NCI-H146 (cell line): ENCODE measurements at places on chromosomes 5 and 9.

DNA sequence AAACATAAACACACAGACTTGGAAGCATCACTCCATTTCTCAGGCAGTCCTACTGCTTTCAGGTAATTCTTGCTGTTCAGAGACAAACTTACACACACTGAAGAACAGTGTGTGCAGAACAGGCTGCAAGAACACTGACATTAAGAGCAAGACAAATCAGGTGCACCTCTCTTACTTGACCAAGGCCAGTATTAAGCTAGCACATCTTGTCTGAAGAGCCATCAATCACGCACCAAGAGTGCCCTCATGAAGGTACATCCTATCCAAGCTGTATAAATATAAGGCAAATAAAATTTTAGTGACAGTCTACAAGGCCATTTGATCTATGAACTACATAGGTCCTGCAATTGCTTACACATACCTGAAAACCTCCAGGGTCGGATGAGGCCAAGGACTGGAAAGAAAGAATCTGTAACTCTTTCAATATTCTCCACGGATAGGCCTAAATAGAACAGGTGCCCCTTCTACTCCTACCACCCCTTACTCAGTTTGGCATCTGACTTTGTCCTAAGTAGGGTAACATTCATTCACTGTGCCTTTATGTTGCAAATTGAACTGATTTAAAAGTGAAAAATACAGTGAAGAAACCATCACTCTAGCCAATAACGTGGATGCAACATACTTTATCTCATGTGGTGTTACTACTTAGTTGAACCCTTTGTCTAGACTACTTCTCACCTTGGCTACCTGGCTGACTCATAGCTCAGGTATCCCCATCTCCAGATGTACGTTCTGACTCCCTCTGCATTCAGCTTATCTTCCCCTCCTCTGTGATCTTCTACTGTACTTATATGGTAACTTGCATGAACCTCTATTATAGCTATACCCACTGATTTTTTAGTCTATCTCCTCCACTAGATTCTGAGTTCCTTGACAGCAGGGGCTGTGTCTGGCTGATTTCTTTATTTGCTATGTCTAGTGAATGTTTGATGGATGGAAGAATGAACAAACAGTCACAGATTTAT, 256.3 kb downstream of the KIAA0825 start:
- no peak for DNase-seq

DNA sequence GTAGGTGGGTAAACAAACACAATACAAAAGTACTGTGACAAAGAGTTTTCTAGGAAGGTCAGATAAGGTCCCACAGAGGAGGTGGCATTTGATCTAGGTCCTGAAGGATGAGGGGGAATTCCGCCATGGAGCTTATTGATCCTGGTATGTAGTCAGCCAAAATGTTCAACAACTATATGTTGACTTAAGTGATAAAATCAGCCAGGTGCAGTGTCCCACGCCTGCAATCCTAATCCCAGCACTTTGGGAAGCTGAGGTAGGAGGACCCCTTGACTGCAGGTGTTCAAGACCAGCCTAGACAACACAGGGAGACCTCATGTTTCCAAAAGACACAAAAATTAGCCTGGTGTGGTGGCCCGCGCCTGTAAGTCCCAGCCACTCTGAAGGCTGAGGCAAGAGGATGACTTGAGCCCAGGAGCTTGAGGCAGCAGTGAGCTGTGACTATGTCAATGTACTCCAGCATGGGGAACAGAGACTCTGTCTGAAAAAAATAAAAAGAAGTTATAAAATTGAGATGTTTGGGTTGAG, 46.4 kb upstream of the PLIN2 start:
- no peak for DNase-seq

DNA sequence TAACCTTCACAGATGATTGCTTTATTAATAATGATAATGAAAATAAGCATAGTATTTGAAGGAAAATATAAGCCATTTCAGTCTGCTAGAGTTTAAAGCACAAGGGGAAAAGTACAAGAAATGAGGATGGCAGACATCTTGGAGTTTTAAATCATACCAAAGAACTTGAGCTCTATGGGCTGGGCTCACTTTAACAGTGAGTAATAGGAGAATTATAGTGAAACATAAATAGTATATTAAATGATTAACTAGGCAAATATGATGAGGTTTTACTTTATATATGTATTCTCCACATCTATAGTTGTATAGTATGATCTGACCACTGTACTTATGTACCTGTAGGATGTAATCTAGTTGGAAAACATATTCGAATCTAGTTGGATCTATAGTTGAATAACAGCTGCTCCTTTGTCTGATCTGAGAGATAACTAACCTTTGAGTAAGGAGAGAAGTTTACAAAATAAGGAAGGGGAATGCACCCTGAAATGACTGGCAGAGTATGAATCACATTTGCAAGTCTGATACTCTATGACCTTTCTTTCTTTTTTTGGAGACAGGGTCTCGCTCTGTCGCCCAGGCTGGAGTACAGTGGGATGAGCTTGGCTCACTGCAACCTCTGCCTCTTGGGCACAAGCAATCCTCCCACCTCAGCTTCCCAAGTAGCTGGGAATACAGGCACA, 17.6 kb downstream of the MEGF9 start:
- no peak for DNase-seq

DNA sequence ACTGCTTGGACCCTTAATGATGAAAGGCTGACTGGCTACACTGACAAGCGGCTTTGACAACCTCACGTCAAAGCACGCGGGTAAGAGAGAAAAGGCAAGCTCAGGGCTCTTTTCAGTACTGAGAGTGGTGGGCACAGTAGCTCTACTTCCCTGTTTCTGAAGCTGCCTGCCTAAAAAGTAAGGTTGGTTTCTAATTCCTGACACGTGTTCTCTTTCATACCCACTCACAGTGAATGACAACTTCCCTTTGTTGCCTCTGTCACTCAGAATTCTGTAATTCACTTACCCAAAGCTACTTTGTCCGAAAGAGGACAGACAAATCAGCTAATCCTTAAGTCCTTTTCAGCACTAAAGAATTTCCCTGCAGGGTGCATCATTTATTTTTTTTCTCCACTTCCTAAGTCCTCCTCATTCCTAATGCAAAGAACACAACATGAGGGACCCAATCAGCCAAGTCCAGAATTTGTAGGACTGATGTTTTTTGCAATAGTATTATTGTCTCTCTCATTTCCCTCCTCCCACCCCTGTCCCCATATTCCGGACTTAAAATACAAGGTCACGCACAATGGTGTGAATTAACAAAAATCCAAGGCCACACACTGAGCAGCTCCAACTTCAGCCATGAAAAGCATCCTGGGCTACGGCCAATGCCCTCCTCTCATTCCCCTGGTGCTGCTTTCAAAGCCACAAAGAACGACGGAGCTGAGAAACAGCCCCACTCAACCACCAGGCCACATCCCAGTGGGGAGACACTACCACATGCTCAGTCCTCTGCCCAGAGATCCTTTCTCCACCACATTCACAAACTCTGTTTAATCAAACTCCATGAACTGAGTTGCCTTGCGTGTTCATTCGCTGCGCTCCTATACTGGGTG, 221.0 kb downstream of the TSSK1B start:
- DNase-seq, result no peak

DNA sequence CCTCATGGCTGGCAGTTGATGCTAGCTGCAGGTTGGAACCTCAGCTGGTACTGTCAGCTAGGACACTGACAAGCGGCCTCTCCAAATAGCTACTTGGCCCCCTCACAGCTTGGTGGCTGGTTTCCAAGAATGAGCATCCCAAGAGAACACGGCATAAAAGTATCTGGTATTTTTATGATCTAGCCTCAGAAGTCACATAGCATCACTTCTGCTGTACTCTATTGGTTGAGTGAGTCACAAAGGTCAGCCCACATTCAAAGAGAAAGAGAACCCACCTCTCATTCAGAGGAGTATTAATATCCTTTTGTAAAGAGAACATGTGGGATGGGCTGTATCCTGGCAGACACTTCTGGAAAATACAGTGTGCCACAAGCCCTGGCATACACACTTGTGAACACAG, 6.0 kb upstream of the SIL1 start:
- DNase-seq, result no peak

DNA sequence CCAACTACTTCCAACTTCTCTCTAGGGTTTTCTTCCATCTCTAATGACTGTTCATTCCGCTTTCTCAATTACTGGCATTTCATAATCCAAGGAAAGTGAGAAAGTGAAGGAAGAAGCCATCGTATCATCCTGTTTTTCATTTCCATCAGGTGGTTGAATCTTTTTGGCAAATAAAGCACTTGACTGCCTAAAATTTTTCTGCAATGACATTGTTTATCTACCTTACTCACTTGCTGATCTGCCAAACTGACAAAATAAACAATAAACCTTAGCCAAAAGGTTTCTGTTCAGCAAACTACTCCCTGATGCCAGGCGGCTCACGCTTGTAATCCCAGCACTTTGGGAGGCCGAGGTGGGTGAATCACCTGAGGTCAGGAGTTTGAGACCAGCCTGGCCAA, 18.4 kb downstream of the FNBP1 start:
- DNase-seq, result no peak

DNA sequence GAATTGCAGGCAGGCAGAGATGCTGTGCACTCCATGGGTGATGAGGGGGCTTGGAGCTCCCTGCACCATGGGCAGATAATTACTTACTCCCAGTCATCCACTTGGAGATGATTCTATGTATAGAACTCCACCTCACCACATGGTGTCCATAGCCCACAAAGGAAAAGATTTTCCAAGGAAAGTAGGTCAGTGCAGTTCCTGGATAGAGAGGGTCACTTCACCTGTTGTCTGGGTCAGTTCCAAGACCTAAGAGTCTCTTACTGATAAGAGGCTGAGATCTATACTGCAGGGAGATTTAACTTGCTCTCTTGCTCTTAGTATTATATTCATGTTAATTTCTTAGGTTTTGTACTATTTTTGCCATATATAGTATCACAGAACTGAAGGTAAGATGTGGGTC, 113.9 kb upstream of the BRINP1 start:
- DNase-seq, result no peak

DNA sequence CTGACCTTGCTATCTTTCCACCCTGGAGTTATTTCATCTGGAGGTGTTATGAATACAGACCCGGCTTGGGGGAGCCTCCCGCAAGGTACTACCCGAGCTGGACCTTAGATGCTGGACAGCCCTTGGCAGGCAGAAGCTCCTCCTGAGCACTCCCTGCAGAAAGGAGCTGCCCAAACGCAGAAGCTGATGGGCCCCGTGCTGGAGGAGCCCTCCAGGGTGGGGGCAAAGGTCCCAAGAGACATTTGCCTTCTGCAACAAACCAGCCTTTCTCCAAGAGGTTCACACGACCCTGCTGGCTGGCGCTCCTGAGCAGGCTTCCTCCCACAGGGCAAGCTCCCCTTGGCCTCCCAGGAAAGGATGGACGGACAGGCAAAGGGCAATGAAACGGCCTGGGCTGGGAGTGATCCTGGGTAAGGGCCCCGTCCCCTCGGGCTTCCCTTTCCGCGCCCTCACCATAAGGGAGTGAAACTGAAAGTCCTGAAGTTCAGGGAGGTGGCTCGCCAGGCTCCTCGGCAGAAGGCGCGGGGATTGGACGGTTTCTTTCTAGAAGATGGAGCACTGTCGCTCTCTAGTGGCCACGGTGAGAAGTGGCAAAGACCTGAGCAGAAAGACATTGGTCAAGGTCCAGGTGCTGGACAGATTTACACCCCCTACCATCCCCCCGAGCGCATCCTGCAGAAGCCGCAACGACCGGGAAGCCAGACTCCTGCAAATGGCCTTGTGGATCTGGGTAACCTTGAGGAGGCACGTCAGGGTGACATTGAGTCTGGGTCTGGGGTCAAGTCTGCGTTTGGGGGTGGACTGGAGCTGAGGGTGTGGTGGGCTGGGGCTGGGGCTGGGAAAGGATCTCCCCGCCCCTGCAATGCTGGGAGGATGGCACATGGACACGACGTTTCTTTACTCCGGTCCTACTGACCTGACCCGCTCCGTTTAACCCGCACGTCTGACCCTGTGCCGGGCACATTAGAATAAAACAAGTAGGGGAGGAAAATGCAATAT, 56.4 kb downstream of the NEURL1B start:
- DNase-seq, result peak; percentile 74

GRCh38 chr9:91777292-91777830, 172.7 kb downstream of the ROR2 start:
- DNase-seq, result no peak

GRCh38 chr5:41629897-41630296, 119.5 kb upstream of the PLCXD3 start:
- peak; percentile 63 for DNase-seq

- no peak for DNase-seq
Measured at GRCh38 chr5:108321341-108321740, 60.6 kb downstream of the FBXL17 start.

GRCh38 chr9:93983875-93984274, 28.7 kb upstream of the BARX1 start:
- DNase-seq, result no peak

- DNase-seq, result no peak
Measured at GRCh38 chr5:101534491-101535110, 631.5 kb upstream of the ST8SIA4 start.

- no peak for DNase-seq
Measured at GRCh38 chr9:136849960-136850865, 1.0 kb downstream of the PHPT1 start.

- DNase-seq, result no peak
Measured at GRCh38 chr5:36743891-36744772, 132.4 kb upstream of the NIPBL start.

- DNase-seq, result peak; percentile 61
Measured at GRCh38 chr9:15606643-15607472, 54.0 kb downstream of the CCDC171 start.

DNA sequence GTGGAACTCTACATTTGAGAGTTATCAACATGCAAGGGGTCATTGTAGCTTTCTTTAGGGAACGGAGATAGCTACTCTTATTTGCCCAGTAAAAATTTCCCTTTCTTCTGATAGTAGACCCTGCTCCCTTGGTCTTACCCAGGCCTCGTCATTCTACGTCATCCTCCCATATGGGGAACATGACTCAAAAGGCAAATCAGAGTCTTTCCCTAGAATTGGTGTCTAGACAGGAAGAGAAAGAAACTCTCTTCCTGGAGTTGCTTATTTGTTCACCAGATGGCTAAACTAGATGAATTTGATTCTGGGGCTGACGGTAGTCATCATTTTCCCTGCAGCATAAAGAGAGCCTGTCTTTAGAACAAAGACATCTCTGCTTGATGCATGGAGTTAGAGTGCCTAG, 12.2 kb upstream of the SLC38A9 start:
- DNase-seq, result no peak

GRCh38 chr9:34465468-34465867, 6.9 kb downstream of the DNAI1 start:
- DNase-seq, result no peak

DNA sequence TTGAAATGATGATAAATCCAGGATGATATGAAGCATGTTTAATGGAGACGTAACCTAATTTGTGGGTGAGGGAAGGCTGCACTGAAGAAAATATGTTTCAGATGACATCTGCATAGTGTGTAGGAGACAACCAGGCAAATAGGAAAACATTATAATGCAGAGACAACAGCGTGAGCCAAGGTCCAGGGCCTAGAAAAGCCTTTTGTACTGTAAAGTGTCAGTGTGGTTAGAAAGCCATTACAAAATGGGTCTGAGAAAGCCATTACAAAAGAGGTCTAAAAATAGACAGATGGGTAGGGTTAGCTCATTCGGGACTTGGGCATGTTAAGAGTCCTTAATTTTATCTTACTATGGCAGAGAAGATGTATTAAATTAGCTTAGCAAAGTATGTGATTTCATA, 14.9 kb upstream of the GABRG2 start:
- no peak for DNase-seq

- DNase-seq, result no peak
Measured at GRCh38 chr5:172044631-172045314, 38.3 kb upstream of the FBXW11 start.
